ENCODE measurements at places on chromosomes 13 and 19. TPM values are rescaled to one million over a fixed set of nuclear protein-coding genes. Genes with fewer than 3 reads are reported as not detected.

Gene PSG7
- not detected for polyA plus RNA-seq

Gene NOVA2
- 4.4 TPM for polyA plus RNA-seq

Gene ZNF471
- polyA plus RNA-seq: 16.0 TPM

Gene PDX1
- polyA plus RNA-seq: not detected

Gene KBTBD6
- polyA plus RNA-seq: 17.1 TPM

GRCh38 chr19:1237027-1237659 is 662 bp downstream of the CBARP start:
- DNase-seq: no peak

- DNase-seq: no peak
Measured at GRCh38 chr13:48536621-48537250, 3.9 kb upstream of the RCBTB2 start.

- peak; percentile 59 for DNase-seq
Measured at GRCh38 chr19:36215276-36216123, 594 bp downstream of the ZNF146 start.

DNA sequence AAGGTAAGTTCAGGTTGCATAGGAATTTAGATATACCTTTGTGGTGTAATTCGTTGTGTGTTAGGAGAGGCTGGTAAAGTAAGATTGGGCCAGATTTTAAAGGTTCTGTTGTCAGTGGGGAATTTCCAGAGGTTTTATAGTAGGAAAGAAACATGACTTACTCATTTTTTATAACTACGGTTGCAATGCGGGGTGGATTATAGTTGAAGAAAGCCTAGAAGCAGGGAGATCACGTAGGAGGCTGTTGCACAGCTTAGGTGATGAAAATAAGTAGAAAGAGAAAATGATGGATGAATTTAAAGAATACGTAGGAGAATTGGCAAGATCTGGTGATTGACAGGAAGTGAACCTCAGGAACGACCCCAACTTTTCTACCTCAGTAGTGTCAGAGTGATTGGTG is 61.1 kb downstream of the PIBF1 start:
- no peak for DNase-seq

GRCh38 chr13:21338639-21339278 is 120.3 kb downstream of the ZDHHC20 start:
- no peak for DNase-seq

DNA sequence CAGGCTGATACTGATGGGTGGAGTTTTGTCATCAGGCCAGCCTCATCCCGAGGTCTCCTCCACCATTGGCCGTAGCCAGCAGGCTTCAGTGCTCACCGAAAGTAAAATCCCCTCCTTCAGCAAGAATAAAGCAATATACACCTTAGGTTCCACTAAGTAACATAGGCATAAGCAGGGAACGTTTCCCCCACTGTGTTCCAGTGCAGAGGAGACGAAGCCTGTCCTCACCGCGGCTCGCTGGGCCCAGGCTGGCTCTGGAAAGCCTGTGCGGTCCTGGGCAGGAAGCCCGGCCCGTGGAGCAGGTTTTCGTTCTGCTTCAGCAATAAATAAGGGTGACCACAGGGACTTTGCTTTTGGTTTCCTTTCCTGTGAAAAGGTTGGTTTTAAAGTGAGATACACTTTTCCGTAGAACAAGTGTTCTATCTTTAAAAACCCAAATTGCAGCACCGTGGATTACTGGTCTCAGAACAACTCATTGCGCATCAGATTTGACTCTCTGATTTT is 16.3 kb upstream of the TEX29 start:
- DNase-seq: no peak

- no peak for DNase-seq
Measured at GRCh38 chr13:73695325-73695724, 438.9 kb downstream of the KLF12 start.

DNA sequence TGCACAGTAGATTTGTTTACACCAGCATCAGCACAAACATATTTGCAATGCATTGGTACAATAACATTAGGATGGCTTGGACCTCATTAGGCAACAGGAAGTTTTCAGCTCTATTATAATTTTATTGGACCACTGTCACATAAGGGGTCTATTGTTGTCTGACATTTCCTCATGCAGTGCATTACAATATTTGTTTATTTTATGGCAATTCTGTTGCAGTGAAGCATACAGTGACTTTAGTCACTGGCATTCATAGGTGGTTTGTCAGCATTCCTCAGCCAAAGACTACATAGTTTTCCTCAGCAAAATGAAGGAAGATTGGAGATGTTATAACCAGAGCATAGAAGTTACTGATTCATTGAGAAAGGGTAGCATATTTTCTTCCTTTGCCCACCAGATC is 1732.9 kb downstream of the PCDH9 start:
- no peak for DNase-seq

DNA sequence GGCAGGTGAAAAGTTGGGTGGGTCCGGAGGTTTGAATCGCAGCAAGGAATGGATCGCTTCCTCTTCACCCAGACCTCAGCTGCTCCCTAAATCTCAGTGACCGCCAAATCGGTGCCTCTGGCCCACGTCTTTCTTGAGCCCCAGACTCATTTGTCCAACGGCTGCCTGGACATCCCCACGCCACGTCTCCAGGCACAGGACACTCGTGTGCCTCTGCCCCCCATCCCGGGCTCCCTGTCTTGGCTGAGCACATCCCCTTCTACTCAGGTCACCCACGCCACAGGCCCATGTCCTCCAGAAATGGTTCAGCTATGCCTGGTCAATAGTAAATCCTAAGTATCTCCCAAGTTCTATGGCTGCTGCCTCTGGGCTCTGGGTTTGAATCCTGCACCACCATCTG is 56.6 kb downstream of the CDADC1 start:
- DNase-seq: no peak

GRCh38 chr19:47157431-47158321 is 27.0 kb downstream of the SAE1 start:
- DNase-seq: peak; percentile 33

DNA sequence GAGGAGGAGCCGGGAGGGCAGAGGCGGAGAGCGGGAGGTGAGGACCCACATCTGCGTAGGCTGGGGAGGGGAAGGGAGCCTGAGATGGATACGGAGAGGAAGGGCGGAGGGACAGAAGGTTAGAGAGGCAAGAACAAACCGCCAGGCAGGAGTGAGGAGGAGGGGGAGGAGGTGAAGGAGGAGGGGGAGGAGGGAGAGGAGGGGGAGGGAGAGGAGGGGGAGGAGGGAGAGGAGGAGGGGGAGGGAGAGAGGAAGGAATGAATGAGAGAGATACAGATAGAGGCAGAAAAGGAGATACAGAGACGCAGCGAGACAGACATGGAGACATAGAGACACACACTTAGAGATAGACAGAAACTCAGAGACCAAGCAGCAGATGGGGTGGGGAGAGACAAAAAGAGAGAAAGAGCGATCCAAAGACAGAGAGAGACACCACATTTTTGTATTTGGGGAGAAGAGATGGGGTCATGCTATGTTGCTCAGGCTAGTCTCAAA is 782 bp upstream of the CA11 start:
- DNase-seq: no peak

DNA sequence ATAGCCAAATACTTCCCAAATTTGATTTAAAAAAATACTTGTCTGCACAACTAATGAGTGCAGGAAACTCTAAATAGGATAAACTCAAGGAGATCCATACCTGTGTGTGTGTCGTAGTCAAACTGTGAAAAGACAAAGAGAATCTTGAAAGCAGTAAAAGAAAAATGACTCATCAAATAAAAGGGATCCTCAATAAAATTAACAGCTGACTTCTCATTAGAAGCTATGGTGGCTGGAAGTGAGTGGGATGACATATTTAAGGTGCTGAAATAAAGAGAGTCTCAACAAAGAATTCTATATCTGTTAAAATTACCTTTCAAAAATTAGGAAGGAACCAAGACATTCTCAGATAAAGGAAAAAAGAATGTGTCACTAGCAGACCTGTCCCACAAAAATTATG is 13.7 kb downstream of the RNASEH2B start:
- DNase-seq: no peak

DNA sequence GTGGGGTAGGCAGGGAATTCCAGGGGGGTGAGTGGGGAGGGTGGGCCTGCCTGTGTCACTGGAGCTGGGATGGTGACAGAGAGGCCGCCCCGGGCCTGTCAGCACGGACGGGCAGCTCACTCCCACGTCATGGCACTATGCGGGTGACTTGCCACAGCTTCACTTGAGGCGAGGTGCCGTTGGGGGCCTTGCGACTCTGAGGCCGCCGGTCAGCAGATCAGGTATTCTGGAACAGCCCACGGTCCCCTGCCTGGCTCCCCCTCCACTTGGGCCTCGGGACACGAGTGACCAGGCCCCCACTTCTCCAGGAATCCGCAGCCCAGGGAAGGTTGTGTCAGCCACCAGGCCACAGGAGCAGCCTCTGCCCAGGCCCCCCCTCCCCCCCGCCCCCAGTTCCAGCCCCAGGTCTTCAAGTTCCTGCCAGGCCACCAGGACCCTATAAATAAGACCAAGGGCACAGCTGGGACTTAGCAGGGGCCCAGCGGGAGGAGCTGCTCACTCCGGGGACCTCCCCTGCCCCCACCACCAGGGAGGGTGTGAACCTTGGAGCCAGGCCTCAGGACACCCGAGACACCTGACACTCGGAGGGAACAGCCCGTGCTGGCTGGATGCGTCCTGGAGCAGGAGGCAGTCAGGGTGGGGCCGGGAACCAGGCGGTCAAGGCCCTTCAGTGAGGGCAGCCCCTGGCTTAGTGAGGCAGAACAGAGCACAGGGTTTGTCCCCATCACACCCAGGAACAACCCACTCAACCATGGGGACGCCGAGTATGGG is 2.7 kb upstream of the MIDN start:
- no peak for DNase-seq

Data from renal pelvis (tissue), 12 donors.